Progenitor cell of endocrine pancreas (in vitro differentiated cells): ENCODE measurements at places on chromosomes 11 and 22.

GRCh38 chr11:114845766-114846415 is 167.6 kb downstream of the NXPE2 start:
- DNase-seq, result no peak

DNA sequence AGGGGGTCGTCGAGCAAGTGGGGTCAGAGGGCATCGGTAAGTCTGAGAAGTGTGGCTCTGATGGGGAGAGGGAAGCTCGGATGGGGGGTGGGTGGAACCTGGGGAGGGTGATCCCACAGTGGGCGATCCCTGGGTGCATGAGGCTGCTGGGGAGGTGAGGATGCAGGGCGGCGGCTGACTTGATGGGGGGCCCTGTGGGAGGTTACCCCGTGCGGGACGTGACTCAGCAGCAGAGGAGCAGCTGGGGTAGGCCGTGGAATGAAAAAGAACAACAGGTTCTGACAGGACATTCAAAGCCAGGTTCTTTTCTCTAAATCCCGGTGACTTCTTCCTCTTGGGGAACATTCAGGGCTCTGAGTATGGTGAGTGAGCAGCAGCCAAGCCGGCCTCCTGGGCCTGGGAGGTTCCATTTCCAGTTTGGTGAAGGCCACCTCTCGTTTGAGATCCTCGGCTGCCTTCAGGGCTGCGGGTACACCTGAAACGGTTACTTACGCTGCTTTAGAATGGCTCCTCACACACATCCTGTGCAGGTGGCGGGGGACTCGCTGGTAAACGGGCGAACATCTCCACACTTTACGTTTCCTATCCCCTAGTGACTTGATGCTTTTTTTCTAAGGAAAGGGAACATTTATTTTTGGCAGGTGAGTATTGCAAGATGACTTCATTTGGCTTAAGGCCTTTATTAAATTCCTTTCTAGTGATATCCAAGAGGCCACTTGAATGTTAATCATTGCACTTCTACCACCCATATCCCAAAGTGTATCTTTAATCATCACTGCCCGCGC is 278.2 kb downstream of the TBC1D22A start:
- DNase-seq, result no peak

- no peak for DNase-seq
Observed at GRCh38 chr11:69233744-69234570, 60.0 kb upstream of the MYEOV start.

- DNase-seq, result no peak
Observed at GRCh38 chr11:760236-760635, 13.0 kb downstream of the TALDO1 start.

GRCh38 chr11:9075556-9075955 is 15.8 kb downstream of the SCUBE2 start:
- DNase-seq, result no peak

DNA sequence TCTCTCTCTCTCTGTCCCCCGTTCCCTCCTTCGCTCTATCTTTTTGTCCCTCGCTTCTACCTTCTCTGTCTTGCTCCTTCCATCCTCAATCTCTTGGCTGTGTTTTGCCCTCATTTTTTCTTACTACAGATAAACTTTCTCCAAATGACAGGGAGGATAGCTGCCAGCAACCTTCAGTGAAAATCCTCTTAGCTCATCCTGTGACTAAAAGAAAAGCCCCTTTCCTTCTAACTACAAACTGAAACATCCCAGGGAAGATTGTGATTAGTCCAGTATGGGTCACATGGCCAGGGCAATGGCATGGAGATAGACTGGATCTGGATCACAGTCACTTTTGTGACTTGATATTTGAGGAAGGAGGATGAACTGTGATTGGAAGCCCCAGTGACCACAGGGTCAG is 10.4 kb downstream of the SPON1 start:
- DNase-seq, result no peak

DNA sequence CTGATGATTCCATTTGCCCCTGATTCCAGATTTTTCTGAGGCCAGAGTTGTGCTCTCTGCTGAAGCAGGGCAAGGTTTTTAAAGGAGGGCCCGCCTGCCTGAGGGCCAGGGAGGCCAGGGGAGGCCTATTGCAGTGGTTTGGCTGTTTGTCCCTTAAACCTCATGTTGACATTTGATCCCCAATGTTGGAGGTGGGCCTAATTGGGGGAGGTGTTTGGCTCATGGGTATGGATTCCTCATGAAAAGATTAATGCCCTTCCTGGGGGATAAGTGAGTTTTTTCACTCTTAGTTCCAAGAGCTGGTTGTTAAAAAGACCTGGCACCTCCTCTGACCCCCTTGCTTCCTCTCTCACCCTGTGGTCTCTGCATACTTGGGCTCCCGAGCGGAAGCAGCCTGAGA is 9.2 kb downstream of the GAL3ST3 start:
- no peak for DNase-seq

GRCh38 chr11:12860827-12861226 is 148.3 kb upstream of the RASSF10 start:
- DNase-seq, result no peak

DNA sequence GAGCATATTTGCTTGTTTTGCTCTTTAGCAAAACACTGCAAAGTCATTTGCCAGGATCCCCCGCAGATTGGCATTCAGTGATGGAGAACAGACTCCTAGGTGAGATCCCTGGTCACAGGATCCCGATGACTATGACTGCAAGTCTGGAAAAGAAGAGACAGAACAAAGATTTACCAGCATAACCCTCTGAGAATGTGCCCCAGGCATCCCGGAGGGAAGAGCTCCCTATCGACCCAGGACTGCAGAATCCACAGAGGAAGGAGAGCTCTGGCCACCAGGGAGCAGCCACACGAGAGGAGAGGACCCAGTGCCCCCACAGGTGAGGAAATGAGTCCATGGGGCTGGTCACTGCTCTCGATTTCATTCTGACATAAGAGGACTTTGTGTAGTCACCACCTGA is 105.2 kb downstream of the ZNF280B start:
- no peak for DNase-seq

- DNase-seq, result no peak
Observed at GRCh38 chr11:94793002-94793401, 24.8 kb downstream of the AMOTL1 start.

- no peak for DNase-seq
Observed at GRCh38 chr11:13090228-13090708, 81.2 kb downstream of the RASSF10 start.

DNA sequence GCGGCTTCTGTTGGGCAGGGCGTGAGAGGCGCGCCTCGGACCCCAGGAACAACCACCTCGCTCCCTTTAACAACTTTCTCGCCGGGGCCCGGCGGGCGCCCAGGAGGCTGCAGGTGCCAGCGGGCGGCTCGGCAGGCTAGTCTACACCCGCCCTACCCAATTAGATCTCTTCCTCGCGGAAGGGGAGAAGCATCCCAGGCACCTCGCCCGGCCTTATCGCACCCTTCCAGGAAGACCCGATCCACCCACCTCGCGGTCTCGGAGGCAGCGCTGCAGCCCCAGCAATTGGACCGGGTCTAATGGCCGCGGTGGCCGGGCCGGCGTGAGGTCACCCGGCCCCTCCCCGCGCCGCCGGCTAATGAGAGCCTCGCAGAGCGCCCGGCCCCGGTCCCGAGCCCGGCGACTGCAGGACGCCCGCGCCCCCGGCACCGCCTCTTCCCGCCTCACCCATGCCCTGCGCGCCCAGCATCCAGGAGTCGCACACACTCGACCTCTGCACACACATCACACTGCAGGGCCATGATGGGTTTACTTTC is at the start of gene PLAAT3:
TSS of gene PLAAT3 (minus strand) at position 298 of the 536 bp plus-strand sequence. CDS start 419 bp downstream, outside the sequence.
- peak; percentile 39 for DNase-seq

DNA sequence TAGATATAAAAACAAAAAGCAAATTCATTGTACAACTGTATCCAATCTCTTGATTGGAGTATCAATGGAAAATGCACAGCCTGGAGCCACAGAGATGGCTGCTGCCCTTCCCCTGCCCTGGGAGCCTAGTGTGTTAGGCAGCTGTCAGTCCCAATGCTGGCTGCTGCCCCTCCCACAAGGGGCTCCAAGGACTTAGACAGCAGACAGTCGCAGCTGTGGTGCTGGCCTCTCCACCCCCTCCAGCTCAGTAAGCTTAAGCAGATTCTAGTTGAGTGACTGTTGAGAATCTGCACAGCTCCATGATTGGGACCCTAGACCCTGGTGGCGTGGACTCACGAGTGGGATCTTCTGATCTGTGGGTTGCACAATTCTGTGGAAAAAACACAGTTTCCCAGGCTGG is 1511.2 kb downstream of the FAM181B start:
- DNase-seq, result no peak

GRCh38 chr11:87300640-87301380 is 263.1 kb downstream of the TMEM135 start:
- no peak for DNase-seq

DNA sequence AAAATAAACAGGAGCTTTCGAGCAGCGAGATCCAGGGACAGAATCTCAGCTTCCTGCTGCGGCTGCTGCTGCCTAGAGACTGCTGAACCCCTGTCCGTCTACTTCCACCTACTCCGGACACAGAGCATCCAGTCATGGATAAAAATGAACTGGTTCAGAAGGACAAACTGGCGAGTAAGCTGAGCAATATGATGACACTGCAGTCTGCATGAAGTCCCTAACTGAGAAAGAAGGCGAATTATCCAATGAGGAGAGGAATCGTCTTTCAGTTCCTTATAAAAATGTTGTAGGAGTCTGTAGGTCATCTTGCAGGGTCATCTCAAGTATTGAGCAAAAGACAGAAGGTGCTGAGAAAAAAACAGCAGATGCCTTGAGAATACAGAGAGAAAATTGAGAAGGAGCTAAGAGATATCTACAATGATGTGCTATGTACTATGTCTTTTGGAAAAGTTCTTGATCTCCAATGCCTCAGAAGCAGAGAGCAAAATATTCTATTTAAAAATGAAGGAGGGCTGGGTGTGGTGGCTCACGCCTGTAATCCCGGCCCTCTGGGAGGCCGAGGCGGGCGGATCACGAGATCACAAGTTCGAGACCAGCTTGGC is 11.1 kb upstream of the MS4A2 start:
- DNase-seq, result no peak

DNA sequence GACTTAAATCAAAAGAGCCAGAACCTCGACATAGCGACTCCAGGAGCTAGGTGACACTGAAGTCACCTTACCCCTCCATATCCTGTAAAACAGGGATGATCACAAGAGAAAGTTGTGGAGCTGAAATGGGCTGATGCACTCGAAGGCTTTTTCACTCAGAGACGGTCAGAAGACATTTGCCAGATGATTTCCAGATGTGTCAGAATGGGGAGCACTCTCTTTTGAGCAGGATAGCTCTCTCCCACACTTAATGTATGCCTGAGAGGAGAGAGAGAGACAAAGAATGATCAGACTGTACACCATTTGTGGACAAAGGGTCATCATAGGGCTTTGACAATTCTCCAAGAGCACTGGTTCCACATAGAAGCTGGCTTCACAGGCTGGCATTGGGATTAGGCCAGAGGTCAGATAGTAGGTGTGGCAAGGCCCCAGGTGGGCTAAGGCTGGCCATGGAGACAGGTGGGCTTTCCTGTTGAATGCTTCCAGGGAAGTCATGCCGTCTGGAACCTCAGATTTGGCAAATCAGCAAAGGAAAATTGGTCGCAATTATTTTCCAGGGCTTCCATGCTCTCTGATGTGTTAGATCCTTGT is 42.3 kb upstream of the ETS1 start:
- no peak for DNase-seq

GRCh38 chr22:50072167-50072555 is 13.1 kb downstream of the MLC1 start:
- no peak for DNase-seq

DNA sequence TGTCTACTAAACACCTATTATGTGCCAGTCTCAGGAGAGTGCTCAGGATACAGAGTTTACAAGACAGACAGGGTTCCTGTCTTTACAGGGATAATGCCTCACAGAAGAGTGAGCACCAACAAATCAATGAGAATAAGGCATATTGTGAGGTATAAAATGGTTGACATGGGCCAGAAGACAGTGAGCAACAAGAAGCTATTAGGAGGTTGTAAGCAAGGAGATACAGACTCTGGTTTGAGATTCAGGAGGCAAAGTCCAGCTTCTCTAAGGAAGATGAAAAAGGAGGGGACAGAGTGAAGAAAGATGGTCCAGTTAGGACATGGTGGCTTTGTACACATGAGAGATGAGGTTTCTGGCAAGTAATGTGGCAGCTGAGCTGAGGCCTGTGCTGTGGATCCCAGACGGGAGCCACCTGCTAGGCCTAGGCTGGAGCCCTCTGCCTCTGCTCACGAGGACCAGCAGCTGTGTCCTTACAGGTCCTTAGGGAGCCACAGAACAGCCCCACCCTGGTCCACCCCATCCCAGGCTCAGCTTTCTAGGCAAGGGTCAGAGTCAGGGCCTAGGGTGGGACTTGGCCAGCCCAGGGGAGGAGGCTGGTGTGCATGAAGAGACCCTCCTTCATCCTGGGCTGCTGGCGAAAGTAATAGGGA is 110.5 kb downstream of the ZNF280B start:
- no peak for DNase-seq

- DNase-seq, result no peak
Observed at GRCh38 chr11:125457814-125458343, 38.2 kb downstream of the FEZ1 start.

DNA sequence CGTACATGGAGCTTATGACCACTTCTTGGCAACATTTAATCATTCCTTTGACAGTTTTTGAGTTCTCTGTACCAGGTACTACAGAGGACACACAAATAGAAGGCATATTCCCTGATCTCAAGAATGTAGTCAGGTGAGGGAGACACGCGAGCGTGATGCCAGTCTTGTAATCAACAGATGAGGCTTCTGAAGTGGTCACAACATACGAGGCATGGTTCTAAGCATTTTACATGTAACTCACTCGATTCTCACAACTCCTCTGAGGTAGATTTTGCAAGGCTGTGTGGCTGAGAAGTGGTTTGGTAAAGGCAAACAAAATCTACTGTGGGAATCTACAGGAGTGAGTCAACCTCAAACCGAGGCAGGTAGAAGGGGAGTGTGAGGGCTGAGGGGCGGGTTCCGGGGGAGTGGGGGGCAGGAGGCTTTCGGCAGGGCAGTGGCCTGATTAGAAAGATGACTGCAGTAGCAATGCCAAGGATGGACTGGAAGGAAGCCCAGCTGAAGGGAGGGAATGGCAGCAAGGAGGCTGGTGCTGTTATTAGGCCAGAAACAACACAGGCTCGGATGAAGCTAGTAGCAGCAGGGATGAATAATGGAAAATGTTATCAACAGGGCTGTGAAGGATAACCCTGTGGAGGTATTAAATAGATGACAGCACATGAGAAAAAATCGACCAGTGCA is 63.8 kb downstream of the ST14 start:
- DNase-seq, result no peak

- DNase-seq, result no peak
Observed at GRCh38 chr11:4466871-4467442, 15.5 kb upstream of the OR52K1 start.
